ENCODE measurements at places on chromosomes 1 and 21.

DNA sequence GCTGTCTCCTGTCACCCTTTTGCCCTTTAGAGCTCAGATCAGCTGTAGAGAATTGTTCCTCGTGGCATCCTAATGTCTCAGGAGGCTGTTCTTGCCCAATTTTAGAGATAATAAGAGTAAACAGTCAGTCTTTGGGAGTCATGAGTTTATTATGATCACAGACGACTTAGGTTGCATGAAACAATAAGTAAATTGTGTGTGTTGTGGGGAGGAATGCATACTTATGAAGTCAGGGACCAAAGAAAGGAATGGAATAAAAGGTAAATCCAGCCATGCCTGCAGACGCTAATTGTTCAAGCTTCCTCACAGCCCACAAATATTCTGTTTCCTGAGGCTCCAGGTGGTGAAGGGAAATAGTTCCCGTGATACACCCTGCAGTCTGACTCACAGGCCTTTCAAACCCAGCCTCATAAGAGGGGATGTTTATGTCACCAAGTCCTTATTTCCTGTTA lies 897 bp downstream of the EPHX4 start:
- DNase-seq: peak; percentile 91

- no peak for DNase-seq
Measured at GRCh38 chr1:201906336-201906735, 17.6 kb downstream of the SHISA4 start.

GRCh38 chr21:44596068-44596725 lies 3.9 kb upstream of the KRTAP10-6 start:
- peak; percentile 42 for DNase-seq

- DNase-seq: no peak
Measured at GRCh38 chr1:65151641-65152040, 3.6 kb downstream of the AK4 start.

DNA sequence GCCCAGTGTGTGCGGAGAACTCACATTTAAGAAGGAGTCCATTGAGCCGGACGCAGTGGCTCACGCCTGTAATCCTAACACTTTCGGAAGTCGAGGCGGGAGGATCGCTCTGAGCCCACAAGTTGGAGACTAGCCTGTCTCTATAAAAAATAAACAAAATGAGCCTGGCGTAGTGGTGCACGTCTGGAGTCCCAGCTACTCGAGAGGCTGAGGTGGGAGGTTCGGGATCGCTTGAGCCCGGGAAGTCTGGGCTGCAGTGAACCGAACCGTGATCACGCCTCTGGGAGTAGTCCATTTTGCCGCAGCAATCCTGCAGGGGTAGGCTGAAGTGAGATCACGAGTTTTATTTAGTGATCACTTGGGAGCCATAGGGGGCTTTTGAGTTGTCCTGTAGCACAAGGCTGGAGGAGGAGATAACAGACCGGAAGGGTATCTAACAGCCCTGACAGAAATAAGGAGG lies 497 bp upstream of the FUCA1 start:
- peak; percentile 40 for DNase-seq

GRCh38 chr1:67675800-67676199 lies 9.2 kb upstream of the GADD45A start:
- no peak for DNase-seq

DNA sequence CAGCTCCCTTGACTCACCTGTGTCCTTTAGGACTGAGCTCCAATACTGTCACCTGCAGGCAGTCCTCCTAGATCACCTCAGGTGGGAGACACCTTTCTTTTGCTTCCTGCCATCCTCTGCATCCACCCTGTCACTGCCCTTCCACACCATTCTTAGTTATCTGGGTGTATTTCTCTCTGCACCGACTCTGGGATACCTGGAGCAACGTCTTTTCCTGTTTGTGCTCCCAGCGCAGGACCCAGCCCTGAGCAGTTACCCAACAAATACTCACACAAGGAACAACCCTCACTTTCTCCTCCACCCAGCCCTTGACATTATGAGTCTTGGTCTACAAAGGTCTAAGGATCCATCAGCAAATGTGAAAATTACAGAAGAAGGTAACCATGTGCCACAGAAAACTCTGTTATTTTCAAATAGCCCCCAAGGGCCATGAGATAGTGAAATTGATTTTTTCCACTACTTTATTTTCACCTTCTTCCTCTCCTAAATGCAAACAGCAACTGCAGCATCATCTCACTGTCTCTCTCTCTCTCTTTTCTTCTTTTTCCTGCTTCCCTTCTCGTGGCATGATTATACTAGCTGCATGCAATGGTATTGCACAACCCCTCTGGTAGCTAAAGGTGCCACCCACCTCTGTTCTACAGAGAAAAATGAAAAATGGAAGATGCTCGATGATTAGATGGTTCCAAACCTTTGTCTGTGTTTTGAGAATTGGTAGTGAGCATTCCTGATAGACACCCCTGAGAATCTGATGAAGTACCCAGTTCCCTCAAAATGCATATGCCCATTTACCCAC lies 89.0 kb downstream of the MIS18A start:
- no peak for DNase-seq

GRCh38 chr1:203136409-203137042 lies 9.0 kb downstream of the ADORA1 start:
- no peak for DNase-seq

- peak; percentile 16 for DNase-seq
Measured at GRCh38 chr21:29302359-29302875, 3.7 kb downstream of the BACH1 start.

- peak; percentile 42 for DNase-seq
Measured at GRCh38 chr1:215002471-215002870, 80.1 kb upstream of the KCNK2 start.

GRCh38 chr1:2097386-2098300 lies 47.4 kb downstream of the PRKCZ start:
- DNase-seq: no peak

GRCh38 chr1:12276225-12276624 lies 46.4 kb downstream of the VPS13D start:
- DNase-seq: peak; percentile 59

GRCh38 chr1:114854693-114855320 lies at the start of gene SYCP1:
TSS of gene SYCP1 (plus strand) at chr1:114854863. CDS start at chr1:114855465, 602 bp downstream.
- DNase-seq: no peak

GRCh38 chr1:243686159-243686558 lies 163.9 kb downstream of the AKT3 start:
- DNase-seq: no peak

DNA sequence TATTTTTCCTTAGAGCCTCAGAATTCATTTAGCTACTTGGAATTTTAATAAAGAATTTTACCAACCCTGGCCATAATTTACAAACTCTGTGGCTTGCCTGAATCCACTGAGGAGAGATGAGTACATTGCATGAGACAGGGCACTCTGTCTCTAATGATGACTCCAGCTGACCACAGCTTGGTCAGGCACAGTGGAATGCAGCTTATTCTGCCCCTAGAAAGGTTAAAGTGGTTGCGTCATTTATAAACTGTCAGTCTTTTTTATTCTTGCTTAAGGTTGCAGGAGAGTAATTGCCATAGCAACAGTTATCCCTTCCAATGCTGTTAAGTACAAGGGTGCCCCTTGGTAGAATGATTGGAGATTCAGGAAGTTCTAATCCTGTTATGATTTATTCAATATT lies 28.3 kb downstream of the PDE4B start:
- DNase-seq: peak; percentile 83

- DNase-seq: peak; percentile 39
Measured at GRCh38 chr21:16239659-16240265, 510.0 kb downstream of the USP25 start.

- DNase-seq: peak; percentile 44
Measured at GRCh38 chr1:241213139-241213538, 143.9 kb downstream of the RGS7 start.

DNA sequence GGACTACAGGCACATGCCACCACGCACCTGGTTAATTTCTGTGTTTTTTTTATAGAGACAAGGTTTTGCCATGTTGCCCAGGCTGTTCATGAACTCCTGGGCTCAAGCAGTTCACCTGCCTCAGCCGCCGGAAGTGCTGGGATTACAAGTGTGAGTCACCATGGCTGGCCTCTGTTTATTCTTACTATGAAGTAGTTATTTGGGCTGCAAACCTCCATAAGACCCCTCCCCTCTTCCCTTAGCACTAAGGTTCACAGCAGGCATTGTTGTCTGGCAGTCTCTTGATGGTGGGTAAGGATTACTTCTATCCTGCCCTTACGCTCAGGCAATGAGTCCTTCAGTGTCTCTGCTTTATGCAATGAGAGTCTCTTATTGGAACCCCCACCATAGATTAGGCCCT lies 51.8 kb downstream of the ANGPTL1 start:
- peak; percentile 18 for DNase-seq

GRCh38 chr21:37414292-37415253 lies 48.0 kb downstream of the DYRK1A start:
- no peak for DNase-seq

DNA sequence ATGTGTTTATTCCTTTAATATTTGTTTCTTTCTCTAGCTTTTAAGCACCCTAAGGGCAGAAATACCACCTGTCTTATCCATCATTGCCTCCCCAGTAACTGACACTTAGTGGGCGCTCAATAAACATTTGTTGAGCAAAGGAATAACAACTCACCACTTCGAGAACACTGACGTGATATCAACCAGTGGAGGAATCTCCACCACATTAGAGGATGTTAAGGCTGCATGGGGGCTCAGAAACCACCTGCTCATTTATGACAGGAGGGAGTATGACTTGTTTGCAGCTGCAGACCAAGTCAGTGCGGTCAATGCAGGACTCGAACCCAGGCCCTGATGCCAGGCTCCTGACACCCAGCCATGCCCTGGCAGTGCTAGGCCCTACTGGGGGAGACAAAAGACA lies 102.6 kb downstream of the MRPL37 start:
- no peak for DNase-seq

GRCh38 chr1:27603309-27603680 lies 649 bp downstream of the AHDC1 start:
- DNase-seq: peak; percentile 56

- DNase-seq: no peak
Measured at GRCh38 chr1:77375541-77375940, 93.7 kb downstream of the AK5 start.

GRCh38 chr1:17627239-17628052 lies 87.9 kb downstream of the ARHGEF10L start:
- DNase-seq: no peak

DNA sequence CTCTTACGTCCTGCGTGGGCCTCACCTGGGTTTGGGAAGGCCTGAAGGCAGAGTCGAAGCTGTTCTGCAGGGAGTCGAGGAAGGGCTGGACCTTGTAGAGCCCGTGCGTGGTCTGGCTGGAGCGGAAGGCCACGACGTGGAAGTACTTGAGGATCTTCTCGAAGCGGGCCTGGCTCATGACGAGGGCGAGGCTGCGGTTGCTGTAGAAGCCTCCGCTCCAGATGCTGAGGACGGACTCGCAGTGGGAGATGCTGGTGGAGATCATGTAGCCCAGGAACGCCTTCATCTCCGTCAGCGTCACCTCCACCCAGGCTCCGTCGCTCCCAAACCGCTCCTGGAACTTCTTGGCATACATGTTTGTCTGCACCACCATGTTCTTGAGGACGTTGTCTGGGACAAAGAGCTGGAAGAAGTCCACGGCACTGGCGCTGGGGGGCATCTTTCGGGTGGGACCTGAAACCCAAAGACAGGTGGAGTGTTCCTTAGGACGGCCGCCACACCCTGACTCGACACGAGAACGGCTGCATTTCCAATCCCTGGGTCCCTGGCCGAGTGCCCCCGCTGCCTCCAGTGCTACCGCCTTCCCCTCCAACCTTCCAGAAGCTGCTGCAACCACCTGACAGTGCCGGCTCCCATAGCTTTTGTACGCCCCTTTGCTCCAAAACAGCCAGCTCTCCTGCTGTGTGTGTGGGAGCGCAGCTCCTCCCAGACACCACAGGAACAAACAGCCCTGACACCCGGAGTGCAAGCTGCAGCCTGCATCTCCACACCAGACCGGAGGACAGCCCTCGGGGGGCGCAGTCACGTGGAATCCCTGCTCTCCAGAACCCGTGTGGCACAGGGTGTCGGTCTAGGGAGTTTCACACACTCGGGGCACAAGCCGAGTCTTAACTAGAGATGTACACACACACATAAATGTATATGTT lies 69.0 kb downstream of the PGBD5 start:
- no peak for DNase-seq

GRCh38 chr21:44954281-44954771 lies 14.5 kb downstream of the SLX9 start:
- no peak for DNase-seq

- DNase-seq: no peak
Measured at GRCh38 chr1:54973205-54973921, 7.1 kb upstream of the TMEM61 start.

- no peak for DNase-seq
Measured at GRCh38 chr1:50193002-50193401, 84.3 kb downstream of the ELAVL4 start.

DNA sequence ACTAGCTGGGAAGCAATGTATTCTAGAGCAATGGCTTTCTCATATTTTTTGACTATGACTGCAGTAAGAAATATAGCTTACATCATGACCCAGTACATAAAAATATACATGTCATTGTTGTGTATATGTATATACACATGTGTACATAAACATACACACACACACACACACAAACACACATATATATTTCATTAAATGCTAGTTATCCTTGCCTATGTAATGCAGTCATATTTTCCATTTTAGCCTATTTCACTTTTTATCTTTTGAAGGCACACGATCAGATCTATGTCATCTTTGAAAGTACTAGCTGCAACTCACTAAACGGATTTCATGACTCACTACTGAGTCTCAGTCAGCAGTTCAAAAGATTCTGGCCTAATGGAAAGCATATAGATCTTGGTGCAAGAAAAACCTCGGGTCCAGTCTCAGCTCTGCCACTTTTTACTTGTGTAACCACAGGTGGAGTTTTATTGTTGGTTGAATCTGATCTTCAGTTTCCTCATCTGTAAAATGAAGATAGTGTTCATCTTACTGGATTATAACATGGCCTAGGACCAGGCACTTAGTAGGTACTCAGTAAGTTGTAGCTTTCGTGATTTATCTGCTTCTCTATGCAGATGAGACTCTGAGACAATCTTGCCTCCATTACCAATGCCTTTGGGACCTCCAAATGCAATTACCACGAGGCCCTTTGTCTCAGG lies 325.6 kb downstream of the RRAGC start:
- no peak for DNase-seq

DNA sequence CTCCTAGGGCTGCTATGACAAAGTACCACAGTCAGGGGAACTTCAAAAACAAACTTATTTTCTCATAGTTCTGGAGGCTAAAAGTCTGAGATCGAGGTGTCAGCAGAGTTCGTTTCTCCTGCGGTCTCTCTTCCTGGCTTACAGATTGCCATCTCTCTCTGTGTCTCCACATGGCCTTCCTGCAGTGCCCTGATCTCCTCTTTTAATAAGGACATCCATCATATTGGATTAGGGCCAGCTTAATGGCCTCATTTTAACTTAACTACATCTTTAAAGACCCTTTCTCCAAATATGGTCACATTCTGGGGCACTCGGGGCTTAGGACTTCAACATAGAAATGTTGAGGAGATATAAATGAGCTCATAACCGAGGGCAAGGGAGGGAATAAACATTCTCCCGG lies 12.2 kb downstream of the C1orf74 start:
- no peak for DNase-seq

DNA sequence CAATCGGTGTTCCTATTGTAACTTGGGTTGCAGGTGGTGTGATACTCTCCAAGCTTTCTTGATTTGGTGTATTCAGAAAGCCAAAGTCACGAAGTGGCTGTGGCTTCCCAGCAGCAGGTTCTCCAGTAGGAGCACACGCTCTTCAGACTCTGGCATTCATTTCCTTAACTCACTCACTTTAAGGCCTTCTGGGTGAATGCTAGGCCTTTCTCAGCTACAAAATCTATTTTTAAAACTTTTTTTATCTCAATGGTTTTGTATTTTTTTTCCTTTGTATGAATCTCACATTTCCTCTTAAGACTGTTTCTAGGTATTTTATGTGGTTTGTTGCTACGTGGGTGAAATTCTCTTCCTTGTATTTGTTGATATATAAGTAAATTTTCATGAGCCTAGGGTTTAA lies 22.9 kb upstream of the PKN2 start:
- DNase-seq: peak; percentile 9

GRCh38 chr1:163561580-163562295 lies 240.0 kb downstream of the NUF2 start:
- no peak for DNase-seq

All from Daoy (cell line).